ENCODE measurements at places on chromosomes 11 and 22. TPM values are rescaled to one million over a fixed set of nuclear protein-coding genes. Genes with fewer than 3 reads are reported as not detected.
A peak's percentile ranks its signal among the peaks of the same experiment; 100 is the strongest.

GRCh38 chr11:1293619-1294015 is 15.8 kb downstream of the TOLLIP start:
- no peak for DNase-seq

DNA sequence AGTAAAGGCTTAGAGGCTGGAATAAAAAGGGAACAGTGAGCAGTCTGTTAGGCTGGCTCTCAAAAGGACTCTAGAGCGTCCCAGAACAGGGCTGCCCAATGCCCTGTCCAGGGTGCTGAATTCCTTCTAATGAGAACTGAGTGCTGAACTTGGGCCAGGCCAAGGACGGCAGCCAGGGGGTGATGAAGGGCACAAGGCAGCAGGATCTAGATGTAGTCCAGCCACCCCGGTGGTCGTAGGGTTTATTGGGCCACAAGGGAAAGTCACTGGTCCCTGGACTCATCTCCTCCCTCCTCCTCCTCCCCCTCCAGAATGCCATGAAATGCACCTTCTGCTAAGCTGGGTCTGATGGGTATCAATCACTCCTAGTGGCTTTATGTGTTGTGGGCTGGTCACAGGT is 19.2 kb downstream of the NPTXR start:
- peak; percentile 50 for DNase-seq

DNA sequence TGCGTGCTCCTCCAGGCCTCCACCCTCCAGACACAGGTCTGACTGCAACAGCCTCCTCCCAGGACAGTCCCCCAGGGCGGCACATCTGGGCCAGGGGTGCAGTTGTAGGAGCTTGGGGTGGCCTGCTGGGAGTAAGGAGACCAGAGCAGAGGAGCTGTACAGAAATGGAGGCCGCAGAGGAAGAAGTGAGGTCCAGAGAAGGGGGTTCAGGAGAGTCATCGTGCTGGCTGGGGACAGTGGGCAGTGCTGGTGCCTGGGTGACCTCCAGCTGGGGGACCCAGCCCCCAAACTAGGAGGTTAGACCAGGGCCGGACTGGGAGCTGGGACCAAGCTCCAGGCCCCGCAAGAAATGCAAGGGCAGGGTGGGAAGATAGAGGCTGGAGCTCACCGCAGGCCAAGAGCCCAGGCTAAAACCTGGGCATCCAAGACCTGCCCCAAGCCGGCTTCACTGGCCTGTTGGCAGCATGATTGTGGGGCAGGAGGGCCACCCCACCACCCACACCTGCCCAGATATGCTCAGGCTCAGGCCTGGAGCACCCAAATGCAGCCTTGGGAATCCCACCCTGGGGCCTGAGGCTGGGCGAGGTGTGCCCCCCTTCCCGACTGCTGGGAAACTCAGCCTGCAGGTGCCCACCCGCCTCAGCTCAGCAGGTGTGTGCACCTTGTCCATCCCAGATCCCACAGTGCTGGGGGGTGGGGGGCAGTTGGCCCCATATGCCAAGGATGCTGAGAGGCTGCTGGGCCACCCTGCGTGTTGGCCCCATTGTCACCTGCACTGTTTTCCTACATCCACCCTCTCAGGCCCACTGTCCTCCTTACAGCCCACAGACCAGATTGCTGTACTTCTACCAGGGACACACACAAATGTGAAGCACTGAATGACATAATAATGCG is 96.9 kb downstream of the MORC2 start:
- DNase-seq: peak; percentile 40

- DNase-seq: no peak
Observed at GRCh38 chr11:110761991-110762390, 49.8 kb upstream of the ARHGAP20 start.

DNA sequence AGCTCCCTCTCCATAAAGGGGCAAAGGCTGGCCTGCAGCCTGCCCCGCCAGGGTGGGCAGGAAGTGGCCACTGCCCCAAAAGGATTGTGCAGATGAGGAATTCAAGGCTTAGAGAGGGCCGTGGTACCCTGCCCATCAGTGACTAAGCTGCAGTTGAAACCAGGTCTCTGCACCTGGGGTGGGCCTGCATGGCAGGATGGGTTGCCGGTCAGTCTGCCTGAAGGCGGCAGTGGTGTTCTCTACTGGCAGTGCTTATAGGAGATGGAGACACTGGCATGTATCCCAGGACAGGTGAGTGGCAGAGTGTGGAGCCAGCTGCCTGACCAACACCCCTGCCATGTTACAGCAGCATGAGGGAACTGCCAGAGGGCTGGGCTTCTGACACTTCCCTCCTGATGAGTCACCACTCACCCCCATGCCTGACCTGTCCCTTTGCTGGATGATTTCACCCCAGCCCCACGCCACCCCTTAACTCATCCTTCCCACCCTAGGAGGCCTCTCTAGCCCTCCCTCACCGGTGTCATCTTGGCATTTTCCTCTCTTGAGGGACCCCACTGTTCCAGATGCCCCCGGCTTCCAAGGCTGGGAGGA is 70.2 kb upstream of the LMO1 start:
- no peak for DNase-seq

DNA sequence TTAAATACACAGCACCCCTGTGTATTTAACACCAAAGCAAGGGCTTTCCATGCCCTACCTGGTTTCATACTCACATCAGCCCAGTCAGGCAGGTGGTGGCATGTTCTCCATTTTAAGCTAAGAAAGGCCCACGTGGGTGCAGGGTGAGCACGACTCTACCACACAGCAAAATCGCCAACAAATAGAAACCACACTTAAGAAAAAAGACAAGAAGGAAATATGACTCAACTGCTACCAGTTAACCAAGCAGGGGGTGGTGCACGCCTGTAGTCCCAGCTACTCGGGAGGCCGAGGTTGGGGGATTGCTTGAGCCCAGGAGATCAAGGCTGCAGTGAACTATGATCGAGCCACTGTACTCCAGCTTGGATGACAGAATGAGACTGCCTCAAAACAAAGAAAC is 35.2 kb upstream of the TFIP11 start:
- no peak for DNase-seq

DNA sequence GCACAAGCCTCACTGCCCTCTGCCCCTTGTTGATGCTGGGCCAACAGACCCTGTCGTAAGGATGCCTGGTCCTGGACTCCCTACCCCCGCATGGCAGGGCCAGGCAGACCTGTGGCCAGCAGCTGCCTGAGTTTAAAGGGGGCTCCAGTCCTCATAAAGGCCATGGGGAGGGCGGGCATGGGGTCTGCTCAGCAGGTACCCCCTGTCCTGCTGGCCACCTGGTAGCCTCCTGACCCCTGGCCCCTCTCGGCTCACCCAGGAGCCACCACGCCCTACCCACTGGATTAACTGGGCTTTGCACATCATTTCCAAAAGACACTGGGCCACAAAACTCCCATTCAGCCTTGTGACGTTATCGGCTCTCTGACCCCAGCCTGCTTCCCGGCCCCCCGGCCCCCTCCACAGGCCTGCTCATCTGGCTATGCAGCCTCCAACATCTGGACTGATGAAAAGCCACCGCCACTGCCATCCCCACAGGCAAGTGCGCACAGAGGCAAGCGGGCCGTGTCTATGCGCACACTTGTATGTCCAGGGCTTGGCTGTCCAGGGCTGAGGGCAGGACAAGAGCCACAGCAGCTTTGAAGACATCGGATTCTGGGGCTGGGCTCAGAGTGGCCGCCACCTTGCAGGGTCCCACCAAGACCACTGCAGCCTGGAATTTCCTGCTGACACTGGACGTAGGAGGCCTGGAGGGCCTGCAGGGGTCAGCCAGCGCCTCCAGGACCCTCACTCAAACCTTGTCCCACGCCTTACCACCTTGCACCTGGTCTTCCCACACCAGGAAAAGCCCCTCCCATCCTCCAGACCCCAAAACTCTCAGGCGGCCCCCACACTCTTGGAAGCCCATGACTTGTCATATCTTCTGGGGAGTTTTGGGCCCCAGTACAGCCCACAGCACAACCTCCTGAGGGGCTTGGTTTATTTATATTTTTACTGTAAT is 48.7 kb downstream of the IGF2 start:
- DNase-seq: peak; percentile 53

Gene CTSF
- total RNA-seq: 170 TPM

Measured in sigmoid colon (tissue), 7 donors.